ENCODE measurements at places on chromosomes 5 and 9.

DNA sequence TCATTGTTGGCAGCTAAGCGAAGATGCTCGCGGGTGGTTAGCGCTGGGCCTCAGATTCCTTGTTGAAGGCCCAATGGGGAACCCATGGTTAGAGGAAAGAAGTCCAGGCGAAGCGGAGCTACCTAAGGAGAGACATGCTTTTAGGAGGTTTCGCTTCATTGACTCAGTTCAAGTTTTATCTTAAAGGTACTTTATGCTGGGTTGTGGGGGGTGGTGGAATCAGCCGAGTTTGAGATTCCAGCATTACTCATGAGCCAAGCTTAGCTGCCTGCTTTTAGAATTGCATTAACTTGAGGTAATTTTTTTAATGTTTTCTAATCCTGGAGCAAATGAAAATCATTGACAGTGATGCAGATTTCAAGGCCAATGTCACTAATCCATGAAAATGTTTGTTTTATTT lies 16.1 kb downstream of the MEGF10 start:
- no peak for DNase-seq

DNA sequence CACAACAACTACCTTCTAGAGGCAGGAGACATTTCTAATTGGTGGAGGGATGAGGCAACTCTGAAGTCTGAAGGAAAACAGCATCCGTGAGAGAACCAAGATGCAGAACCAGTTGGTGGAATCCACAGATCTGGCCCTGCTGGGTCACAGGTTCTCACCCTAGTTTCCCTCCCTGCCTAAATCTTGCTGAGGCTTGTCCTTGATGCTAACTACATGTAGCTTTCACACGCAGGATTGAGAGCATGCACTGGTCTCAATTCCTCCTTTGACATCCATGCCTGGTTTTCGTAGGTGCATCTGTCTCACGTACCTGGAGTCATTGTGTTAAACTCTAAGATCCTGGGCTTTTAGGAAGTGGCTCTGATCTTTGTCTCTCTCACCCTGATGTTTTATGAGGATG lies 9.7 kb upstream of the F2RL1 start:
- no peak for DNase-seq

DNA sequence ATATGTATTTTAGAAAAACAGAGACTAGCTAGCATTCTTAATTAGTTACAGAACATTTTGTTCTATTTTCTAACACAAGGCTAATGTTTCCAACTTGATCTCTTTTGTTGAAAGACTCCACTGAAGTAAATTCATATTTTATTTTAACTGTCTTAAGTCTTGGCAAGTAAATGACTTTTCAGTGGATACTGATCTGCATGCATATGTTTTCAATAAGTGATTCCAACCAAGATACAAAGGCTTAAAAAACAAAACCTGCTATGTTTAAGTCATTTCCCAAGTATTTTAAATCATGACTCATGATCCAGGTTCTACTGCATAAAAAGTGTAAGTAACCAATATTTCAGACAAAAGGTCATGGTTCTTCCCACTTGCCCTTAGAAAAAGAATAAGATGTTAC lies 5.7 kb downstream of the CDO1 start:
- no peak for DNase-seq

- DNase-seq = no peak
Measured at GRCh38 chr5:57244331-57244730, 70.5 kb downstream of the GPBP1 start.

DNA sequence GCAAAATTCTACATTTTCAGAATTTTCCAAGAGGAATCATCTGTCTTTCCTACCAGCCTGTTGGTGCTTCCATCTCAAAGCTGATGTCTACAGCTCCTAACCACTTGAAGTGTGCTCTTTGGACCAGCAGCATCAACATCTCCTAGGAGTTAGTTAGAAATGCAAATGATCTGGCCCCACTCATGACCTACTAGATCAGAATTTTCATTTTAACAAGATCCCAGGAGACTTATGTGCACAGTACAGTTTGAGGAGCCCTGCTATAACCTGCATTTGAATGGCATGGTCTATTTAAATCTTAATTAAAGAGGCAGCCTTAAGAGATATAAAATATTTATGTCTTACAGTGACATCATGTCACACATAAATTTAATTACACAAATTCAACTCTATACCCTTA lies 33.8 kb downstream of the ITK start:
- no peak for DNase-seq
